ENCODE measurements at places on chromosomes 7 and 10.

DNA sequence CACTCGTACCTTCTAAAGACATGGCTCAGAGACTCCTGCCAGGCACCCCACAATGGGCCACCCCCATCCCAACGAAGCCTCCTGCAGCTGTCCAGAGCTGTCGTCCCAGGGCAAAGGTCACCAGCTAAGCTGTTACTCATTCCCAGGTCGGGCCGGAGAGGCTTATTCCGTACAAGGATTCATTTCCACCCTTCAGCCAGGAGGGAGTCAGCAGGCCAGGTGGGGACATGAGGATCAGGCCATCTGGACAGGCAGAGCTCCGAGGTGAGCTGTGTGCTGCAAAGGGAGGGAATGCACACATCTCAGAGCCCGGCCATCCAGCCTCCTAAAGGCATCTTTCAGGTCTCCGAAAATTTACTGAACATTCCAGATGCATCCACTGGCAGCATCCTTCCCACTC is 63.9 kb upstream of the NANOS1 start:
- DNase-seq, result no peak

GRCh38 chr7:919924-920341 is 34.5 kb downstream of the ADAP1 start:
- DNase-seq, result no peak

DNA sequence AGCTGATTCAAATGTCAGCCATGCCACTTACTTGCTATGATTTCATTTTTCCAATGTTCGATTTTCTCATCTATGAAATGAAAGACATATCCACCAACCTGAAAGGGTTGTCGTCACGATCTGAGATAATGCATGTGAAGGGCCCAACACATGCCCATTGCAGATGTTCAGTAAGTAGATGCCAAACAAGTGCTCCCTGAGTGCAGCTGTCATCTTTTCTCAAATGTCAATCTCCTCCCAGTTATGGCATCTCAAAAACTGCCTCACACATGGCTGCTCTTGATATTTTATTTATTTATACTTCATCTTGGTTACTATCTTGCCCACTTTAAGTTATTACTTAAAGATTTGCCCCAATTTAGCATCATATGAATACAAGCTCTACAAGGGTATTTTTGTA is 16.8 kb downstream of the CPEB3 start:
- DNase-seq, result no peak

- no peak for DNase-seq
These were observed 43.5 kb upstream of the ZMIZ1 start for GRCh38 chr10:79025199-79025832.

DNA sequence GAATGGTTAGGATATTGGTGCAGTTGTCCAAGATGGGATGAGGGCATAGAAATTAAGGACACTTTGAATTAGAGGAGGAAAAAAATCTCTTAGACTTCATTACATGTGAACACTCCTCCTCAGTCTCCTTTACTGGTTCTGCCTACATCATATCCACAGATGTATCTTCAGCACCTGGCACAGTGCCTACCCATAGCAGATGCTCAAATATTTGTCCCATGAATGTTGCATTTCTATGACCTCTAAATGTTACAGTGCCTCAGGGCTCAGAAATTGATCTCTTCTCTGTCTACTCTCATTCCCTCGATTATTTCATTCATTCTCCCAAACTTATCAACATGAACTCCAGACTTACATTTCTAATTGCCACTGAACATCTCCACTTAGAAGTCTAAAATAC is 17.1 kb downstream of the CNNM1 start:
- no peak for DNase-seq

DNA sequence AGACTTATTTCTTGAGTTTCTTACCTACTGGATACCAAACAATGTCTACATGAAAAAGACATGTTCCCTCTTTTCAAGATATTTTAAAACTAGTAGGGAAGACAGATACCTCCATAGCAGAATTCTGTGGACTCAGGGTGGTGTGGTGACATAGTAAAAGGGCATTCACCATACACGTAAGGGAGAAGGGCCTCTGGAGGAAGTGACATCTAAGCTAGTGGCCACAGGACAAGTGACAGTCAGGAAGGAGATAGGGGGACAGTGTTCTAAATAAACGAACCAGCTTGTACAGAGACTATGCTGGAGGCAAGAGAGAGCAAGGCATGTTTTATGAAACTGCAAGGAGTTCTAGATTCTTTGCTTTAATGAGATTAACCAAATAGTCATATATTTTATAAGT is 321.7 kb upstream of the LRGUK start:
- no peak for DNase-seq

- DNase-seq, result no peak
These were observed 39.9 kb downstream of the RAMP3 start for GRCh38 chr7:45197461-45197860.

DNA sequence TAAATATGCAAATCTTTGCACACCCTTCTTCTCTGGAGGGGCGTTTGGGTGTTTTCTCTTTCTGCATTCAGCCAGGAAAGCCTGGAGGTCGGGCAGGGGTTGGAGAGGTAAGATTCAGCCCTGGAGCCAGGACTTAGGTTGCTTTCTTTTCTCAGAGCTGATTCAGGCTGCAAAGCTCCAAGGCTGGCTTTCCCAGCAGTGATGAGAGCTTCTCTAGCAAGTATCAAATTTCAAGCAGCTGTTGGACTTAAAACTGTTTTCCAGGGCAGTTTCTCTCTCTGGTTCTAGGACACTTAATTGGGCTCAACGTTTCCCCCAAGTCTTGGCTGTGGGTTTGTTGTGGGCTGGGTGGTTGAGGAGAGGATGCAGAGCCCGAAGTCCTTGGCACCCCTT is 608 bp downstream of the AKR1B10 start:
- DNase-seq, result no peak

- DNase-seq, result no peak
These were observed 70.1 kb downstream of the NPTX2 start for GRCh38 chr7:98687111-98687751.
